ENCODE measurements at places on chromosomes 3 and 15. TPM values are rescaled to one million over a fixed set of nuclear protein-coding genes. Genes with fewer than 3 reads are reported as not detected.

DNA sequence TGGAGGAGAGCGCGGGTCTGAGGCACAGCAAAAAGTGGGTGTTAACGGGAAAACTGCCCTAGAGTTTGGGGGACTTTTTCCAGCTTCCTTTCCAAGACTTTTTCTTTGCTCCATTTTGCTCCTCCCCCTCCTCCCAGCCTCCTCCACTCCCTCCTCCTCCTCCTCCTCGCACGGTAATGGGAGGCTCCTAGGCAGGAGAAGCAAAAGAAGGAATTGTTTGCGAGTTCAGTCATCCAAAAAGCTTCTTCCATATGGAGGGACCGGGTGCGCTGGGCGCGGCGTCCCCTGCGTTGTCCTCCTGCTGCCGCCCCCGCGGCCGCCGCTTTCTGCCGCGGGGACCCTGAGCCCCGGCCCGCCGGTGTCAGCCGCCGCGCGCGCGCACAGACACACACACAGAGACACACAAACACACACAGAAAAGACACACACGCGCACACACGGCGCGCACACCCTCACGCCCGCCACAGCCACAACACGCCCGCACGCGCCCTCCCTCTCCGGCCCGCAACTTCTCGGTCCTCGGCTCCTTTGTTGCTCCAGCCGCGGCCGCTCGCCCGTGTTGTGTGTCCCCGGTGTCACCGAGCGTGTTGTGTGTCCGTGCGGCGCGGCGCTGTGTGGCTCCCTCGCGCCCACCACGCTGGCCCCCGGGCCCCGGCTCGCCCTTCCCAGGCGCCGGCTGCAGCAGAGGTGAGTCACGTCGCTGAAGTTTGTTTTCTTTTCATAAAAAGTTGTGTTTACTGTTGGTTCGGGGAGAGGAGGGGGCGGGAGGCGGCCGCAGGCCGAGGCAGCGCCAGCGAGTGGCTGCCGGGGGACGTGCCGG lies at the start of gene BOC:
TSS of gene BOC (plus strand) at position 228 of the 820 bp plus-strand sequence. CDS start 38,246 bp downstream, outside the sequence.
- peak; percentile 43 for DNase-seq

DNA sequence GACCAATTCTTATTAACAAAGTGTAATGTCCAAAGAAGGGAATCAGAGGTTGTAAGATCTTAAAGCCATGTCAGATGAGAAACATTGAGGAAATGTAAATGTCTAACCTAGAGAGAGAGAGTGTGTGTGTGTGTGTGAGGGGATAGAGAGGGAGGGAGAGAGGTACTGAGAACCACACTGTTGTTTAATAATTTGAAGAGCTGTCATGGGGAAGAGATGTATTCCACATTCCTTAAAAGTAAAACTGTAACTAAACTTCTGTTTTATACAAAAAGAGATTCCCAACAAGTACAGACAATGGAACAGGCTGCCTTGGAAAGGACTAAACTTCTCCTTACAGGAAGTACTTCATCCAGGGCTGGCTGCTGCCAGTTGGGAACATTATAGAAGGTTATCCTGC lies 68.9 kb upstream of the BOC start:
- DNase-seq = no peak

GRCh38 chr3:108035751-108036150 lies 55.1 kb downstream of the CD47 start:
- DNase-seq = peak; percentile 45

The RYK gene
- 46.2 TPM for total RNA-seq

DNA sequence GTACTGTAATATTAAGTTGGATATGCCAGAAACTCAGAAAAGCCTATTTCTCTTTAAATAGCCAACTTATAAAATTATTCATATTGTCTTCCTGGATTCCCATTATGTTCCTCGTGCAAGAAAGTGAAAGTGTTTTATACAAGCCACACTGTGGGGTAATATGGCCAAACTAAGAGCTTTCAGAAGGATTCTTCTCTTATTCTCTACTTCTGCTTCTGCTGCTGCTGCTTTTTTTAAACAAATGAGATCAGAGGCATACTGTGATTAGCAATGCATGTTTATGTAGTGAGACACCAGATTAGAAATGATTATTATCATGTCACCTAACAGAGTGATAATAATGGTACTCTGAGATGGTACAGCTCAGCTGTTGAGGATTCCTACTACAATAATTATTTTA lies 1026.5 kb upstream of the CFAP20DC start:
- DNase-seq = no peak

The HGD gene
- total RNA-seq = not detected

GRCh38 chr15:25990220-25990619 lies 127.1 kb upstream of the ATP10A start:
- no peak for DNase-seq

DNA sequence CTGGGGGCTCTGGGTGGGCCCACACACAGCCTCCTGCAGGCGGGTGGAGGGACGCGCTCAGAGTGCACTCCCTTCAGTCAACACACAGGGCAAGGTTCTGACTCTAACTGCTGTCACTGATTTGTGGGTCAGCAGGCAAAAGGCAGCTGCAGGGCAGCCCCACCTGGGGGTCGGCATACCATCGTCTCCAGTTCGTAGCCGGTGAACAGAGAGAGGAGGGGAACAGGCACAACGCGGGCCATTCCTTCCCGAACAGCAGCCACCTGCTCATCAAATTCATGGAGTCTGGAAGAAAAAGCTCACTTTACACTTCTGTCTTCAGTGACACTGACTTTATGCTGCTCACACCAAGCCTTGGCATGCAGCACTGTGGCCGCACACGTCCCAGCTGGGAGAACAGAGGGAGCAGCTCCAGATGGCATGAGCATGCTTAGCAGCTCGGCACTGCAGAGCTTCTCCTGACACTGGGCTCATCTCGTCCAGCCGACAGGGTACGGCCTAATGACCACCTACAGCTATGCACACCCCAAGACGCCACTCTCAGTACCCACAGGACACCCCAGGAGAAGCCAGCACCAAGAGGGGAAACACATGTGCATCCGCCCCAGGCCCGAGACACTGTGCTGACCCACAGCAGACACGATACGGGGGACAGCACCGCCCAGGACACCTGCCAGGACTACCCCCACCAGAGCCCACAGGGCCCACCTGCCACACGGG lies 14.4 kb upstream of the OCA2 start:
- DNase-seq = no peak

The C2CD4A gene
- not detected for total RNA-seq

- no peak for DNase-seq
Measured at GRCh38 chr3:40714771-40715345, 190.1 kb downstream of the ZNF621 start.

DNA sequence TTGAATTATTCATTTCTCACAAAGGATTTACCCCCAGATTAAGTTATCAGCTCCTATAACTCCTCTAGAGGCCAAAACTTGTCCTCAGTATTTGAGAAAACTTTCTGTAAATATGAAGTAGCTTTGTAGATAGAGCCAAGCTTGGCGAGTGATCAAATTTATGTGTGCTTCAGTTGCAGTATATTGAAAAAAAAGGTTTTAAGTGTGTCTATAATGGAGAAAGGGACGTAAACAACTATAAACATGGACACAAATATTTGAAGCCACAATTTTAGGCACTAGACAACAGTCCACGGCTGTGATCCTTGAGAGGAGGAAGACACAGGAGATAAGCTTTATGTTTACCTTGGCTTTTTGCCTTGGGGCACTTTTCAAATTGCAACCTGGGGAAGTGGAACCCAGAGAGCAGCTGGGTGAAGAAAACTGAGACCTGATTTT lies 118.7 kb downstream of the THRB start:
- DNase-seq = no peak
